ENCODE measurements at places on chromosomes 13 and 19.

- no peak for DNase-seq
Observed at GRCh38 chr19:53002479-53002878, 11.2 kb upstream of the ERVV-1 start.

DNA sequence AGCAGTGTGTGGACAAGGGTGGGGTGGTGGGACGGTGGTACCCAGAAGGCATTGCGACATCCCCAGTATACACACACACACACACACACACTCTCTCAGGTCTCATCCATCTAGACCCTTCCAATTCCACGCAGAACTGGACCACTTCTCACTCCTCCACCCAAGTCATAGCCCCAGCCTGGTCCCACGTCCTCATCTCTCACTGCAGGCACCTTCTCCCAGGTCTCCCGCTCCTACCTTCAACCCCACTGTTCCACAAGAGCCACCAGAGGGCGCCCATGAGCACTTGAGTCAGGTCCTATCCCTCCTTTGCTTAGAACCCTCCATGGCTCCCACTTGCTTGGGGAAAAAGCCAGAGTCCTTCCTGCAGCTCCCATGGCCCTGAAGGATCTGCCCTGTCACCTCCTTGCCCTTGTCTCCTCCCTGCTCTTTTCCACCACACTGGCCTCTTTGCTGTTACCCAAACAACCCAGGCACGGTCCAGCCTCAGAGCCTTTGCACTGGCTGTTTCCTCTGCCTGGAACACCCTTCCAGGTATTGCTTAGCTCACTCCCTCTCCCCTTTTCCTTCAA lies 62.6 kb downstream of the IER2 start:
- DNase-seq, result peak; percentile 63

DNA sequence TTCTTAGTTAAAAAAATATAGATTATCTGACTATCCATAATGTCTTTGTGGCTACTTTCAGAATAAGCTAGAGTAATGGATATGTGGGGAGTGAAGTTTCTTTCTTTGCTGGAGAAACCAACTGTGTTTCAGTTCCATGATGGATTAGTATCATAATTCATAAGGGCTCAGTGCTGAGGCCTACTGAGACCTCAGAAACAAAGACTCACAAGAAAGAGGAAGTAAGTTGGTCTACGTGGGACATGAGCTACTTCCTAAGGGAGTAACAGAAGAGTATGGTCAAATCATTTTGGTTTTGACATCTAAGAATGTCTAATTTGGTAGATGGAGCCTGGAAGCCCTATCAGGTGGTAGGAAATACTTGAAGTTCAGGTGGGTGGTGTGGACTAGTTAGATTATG lies 99.0 kb upstream of the HTR2A start:
- no peak for DNase-seq

- no peak for DNase-seq
Observed at GRCh38 chr13:97616385-97616784, 182.4 kb downstream of the RAP2A start.

DNA sequence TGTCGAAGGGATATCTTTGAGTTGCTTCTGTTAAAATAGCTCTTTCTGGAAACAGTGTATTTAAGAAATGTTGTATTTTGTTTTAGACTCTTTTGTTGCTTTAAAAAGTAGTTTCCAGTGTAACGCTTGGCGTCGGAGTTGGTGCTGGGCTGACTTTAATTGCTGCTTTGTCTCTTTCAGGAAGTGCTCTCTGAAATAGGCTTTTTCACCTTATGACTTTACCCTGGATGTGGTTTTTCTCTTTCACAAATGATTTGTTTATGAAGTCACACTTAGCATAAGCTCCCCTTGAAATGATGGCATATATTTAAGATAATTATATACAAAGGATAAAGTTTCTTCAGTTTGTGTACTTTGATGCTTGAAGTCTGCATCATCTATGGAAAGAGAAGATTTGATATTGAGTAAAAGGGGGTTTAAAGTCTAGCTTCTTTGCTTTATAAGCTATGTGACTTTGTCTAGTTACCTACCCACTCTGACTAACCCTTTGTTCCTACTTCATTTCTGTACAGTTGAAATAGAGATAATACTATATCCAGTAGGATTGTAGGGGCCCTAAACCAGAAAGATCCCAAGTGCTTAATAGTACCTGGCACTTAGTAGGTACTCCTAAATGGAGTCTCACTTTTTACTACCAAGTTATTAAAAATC lies at the start of gene GPR18:
GPR18 (minus strand) TSS at position 170 of the 651 bp plus-strand sequence. CDS start 2,507 bp downstream, outside the sequence.
- DNase-seq, result no peak

DNA sequence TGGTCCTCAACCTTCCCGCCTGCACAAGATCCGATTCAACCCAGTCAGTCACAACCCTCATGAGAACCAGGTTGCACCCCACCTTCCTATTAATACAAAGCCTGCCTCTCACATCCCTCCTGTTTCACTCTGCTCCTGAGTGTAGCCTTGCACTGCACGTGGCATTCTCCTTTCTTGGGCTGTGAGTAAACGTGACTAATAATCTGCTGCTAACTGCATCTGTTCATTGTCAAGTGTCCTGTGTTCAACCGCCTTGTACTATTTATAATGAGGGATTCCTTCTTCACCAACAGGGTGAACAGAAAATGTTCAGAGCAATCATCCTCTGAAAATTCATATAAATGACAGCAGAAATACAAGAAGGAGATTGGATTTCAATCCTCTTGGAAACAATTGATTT lies 1608.2 kb downstream of the SLITRK5 start:
- no peak for DNase-seq

DNA sequence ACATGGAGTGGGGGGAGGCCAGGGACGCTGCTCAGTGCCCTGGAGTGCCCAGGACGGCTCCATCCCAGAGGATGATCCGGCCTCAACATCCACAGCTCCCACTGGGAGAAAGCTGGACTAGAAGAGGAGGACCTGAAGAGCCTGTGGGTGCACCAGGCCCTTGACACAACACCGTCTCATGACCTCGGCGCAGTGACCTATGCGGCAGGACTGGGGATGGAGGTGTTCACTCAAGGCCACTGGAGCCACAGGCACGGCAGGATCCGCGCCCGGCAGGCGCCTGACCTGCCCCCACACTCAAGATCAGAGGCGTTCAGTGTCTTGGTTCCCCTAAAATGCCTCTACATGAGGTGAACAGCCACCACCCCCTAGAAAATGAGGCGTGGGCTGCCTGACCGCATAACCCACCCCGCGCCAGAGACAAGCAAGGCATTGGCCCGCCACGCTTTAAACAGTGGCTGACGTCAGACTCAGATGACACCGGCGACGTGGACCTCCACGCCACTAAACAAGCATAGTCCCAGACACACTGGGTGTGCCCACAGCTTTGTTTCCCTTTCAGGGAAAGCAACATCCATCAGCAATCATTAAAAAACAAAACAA lies 8.0 kb downstream of the SGTA start:
- DNase-seq, result no peak

DNA sequence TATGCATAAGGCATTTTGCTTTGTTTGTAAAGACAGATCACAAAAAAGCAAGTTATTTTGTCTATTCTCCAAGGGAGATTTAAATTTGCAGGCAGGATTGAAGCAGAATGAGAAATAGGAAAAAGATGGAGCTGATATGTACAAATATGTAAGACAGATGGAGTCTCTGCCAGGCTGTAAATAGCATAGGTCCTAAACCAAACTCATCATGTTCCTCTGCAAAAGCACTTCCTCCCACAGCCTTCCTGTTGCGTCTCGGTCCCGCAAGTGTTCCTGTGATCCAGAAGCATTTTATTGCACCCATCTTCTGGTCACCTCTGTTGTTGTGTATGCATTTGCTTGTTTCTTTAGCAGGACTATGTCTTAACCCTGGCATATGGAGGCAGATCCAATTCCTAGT lies 95.7 kb upstream of the CLDN10 start:
- DNase-seq, result no peak

DNA sequence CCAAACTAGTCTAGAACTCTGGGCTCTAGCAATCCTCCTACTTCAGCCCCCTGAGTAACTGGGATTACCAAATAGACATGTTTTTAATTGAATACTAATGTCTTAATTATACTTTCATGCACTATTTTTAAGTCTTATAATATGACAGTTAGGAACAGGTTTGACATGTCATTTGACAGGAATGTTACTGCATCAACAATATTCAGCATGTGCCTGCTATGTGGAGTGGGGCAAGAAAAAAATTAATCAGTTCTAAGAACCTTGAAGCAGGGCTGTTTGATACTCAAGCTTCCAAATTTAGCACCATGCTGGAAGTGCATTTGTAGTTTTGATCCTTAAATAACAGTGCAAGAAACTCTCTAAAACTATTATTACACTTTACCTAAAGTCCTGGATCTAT lies 265.3 kb downstream of the MZT1 start:
- DNase-seq, result no peak

DNA sequence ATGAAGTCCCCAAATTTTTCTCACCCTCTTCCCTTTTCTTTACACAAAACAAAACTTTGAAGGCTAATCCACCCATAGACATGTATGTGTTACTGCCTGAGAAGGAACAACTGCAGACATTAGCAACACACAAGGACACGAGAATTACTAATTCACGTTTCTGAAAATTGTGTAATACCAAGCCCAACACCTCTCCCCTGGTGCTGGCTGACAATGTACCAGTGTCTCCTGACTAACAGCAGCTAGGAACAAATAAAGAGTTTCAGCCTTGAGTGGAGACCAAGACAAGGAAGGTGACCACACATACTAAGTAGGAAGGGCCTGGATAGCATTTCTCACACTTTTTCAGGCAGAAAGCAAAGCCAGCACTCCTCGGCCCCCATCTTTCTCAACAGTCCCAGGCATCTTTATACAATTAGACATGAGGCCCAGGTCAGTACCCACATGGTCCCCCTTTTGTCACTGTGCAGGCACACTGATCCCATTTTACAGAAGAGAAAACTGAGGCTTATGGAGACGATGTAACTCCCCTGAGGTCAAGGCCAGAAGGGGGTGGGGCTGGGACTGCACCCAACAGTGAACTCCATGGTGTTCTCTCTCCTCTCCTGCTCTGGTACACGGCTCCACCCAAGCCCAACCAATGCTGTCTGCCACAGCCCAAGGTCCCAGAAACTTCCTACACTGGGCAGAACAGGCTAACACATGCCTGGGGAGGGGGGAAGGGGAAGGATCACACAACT lies 8.7 kb downstream of the BRD4 start:
- peak; percentile 80 for DNase-seq

DNA sequence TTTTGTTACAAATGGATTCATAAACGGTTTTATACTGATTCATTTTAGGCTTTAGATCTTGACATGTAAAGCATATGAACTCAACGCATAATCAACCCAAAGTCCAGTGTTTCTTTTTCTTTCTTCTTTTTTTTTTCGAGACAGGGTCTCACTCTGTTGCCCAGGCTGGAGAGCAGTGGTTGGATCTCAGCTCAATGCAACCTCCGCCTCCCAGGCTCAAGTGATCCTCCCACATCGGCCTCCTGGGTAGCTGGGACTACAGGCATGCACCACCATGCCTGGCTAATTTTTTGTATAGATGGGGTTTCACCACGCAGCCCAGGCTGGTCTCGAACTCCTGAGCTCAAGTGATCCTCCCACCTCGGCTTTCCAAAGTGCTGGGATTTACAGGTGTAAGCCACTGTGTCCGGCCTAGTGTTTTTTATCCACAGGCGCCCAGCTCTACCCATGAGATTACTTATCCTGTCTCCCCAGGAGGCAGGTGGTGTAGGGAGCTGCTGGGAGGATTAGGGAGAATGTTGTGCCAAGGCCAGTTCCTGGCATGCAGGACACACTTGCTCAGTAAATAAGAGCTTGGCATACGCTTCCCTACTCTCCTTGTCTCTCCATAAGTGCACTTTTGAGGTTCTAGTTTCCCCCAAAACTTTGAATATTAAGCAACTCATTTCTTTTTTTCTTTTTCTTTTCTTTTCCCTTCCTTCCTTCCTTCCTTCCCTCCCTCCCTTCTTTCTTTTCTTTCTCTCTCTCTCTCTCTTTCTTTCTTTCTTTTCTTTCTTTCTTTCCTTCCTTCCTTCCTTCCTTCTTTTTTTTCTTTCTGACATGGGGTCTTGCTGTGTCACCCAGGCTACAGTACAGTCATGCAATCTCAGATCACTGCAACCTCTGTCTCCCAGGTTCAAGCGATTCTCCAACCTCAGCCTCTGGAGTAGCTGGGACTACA lies 4.8 kb upstream of the CEBPA start:
- DNase-seq, result no peak

DNA sequence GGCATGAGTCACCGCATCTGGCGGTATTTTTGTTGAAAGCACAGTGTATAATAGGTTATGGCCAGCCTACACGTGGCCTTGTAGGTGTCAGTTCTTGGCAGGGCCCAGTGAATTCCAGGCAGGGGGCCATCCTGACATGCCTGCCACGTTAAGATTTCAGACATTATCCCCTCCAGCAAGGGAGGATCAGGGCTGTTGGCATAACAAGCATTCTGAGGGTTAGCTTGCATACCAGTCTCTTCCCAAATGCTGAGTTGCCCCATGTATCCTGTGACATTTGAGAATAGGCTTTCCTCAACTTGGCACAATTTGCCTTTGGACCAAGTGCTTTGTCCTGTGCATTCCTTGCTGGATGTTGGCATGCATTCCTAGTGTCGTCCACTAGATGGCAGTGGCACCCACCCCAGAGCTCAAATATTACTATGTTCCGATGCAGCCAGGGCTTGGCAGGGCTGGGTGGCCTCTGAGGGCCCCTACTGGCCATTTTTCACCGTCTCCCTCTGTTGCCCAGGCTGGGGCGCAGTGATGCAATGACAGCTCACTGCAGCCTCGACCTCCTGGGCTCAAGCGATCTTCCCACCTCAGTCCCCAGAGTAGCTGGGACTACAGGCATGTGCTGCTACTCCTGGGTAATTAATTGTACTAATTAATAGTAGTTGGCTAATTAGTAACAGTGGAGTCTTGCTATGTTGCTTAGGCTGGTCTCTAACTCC lies 31.2 kb downstream of the NLRP12 start:
- DNase-seq, result peak; percentile 86

- no peak for DNase-seq
Observed at GRCh38 chr19:7808108-7808507, 21.9 kb upstream of the EVI5L start.

- no peak for DNase-seq
Observed at GRCh38 chr13:23811366-23812062, 77.7 kb downstream of the MIPEP start.

DNA sequence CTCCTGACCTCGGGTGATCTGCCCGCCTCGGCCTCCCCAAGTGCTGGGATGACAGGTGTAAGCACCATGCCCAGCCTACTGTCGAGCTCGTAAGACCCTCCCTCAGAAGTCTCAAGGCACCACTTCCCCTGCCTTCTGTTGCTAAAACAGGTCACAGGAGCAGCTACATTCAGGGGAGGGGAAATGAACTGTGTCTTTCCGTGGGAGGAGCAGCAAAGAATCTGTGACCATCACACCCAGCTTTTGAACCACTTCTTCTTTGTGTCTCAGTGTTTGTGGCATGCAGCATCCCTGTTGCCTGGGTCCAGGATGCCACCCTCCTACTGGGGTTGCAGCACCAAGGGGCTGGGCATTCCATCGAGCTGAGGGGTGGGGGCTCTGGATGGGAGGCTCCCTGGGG lies 7.7 kb upstream of the CSNK1G2 start:
- no peak for DNase-seq

DNA sequence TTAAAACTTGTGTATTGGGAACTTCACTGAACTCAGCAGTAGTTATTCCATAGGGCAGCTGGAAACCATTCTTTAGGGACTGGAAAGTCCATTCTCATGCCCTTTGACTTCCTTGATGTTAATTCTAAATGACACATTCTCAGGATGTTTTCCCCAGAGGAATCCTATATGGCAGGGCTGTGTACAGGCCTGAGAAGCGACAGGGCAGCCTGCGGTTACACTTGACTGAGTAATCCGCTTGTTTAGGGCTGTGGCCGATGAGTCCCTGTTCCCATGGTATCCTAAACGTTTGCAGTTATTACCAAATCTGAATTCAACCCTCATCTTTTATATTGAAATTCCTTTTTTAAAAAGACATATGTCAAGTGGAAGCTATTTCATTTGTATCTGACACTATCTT lies 83.5 kb downstream of the COL4A2 start:
- DNase-seq, result peak; percentile 98

GRCh38 chr19:40191836-40192646 lies 815 bp downstream of the MAP3K10 start:
- DNase-seq, result peak; percentile 20

All from fibroblast of mammary gland (primary cell).